ENCODE measurements at places on chromosomes 6 and 20.

- no peak for DNase-seq
These were observed 89.6 kb upstream of the HS3ST5 start for GRCh38 chr6:114432400-114432799.

GRCh38 chr6:6629402-6629801 lies 40.9 kb downstream of the LY86 start:
- no peak for DNase-seq

DNA sequence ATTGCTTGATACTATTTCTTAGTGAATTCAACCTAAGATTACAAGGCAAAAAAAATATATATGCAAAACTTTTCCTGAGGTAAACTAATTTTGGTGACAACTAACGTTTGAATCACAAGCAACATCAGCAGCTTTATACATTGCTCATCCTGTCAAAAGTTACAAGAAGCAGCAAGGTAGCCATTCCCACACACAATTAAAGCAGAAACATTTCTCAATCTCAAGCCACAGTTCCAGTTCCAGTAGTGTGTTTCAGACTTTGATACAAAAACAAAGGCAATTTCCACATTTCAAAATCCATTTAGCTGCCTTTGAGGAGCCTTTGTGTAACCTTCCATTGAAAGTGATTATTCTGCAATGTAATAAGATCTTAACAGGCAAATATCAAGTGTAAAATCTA lies 191.0 kb downstream of the WDR27 start:
- no peak for DNase-seq

- DNase-seq, result peak; percentile 20
These were observed at the start of gene PKIB for GRCh38 chr6:122609881-122610689. PKIB (plus strand) TSS chr6:122610405; CDS start chr6:122717795, 107,390 bp downstream.

GRCh38 chr6:65943051-65943450 lies 236.0 kb upstream of the EYS start:
- no peak for DNase-seq

GRCh38 chr6:114084327-114084890 lies 113.5 kb upstream of the HDAC2 start:
- no peak for DNase-seq

GRCh38 chr6:139584599-139584998 lies 210.2 kb upstream of the CITED2 start:
- DNase-seq, result no peak

- no peak for DNase-seq
These were observed 34.5 kb downstream of the ANKRD6 start for GRCh38 chr6:89467437-89467836.

- peak; percentile 78 for DNase-seq
These were observed 1.5 kb downstream of the BRD2 start for GRCh38 chr6:32969685-32970412.

DNA sequence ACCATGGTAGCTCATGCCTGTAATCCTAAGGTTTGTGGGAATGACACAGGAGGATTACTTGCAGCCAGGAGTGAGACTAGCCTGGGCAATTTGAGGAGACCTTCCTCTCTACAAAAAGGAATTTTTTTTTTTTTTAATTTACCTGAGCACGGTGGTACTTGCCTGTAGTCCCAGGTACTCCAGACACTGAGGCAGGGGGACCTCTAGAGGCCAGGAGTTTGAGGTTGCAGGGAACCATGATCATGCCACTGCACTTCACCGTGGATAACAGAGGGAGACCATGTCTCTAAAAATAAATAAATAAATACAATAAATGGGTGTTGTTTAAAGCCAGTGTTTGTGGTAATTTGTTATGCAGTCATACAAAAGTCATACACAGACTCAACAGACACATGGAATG lies 2.4 kb upstream of the HLA-F start:
- DNase-seq, result no peak

DNA sequence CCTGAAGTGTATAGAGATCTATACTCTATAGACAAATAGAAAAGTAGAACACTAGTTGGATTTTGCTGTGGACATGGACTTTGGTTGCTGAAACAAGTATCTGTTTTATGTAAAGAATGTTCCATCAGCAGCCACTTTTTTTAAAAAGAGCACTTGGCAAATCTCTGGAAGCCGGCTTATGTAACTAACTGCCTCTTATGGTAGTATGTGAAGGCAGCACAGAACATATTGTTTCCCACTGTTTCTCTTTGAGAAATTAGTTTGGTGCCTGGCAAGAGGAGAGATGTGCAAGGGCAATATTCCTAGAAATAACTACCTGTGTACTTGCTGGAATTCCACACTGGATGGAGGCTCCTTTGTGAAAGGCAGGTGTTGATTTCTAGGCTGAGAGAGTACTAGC lies 242.3 kb upstream of the PREP start:
- DNase-seq, result no peak

DNA sequence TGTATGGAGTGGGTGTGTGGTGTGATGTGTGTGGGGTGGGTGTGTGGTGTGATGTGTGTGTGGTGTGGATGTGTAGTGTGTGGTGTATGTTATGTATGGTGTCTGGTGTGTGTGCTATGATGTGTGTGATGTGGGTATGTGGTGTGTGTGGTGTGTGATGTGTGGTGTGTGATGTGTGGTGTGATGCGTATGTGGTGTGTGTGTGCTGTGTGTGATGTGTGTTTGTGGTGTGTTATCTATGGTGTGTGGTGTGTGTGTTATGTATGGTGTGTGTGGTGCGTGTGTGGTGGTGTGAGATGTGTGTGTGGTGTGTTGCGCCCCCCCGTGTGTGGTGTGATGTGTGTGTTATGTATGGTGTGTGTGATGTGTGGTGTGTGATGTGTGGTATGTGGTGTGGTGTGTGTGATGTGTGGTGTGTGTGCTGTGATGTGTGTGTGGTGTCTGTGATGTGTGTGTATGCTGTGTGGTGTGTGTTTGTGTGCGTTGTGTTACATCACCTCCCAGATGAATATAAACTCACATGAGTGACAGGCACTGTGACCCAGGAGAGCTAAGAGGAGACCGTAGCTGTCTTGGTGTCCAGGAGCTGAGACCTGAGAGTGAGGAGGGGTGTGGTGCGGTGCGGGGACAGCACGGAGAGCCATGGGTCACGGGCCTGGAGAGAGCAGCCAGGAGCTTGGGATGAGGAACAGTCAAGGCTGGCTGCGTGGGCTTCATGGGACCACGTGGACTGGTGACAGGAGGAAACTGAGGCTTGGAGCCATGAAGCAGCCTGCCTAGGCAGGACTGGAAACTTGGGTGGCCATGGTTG lies 8.8 kb downstream of the DLGAP4 start:
- DNase-seq, result no peak

GRCh38 chr20:11777387-11778205 lies 140.1 kb upstream of the BTBD3 start:
- no peak for DNase-seq

GRCh38 chr6:128827675-128828464 lies 55.1 kb upstream of the LAMA2 start:
- DNase-seq, result no peak

GRCh38 chr6:168288781-168289570 lies 30.6 kb downstream of the DACT2 start:
- no peak for DNase-seq

GRCh38 chr6:81609736-81610135 lies 142.7 kb downstream of the TENT5A start:
- no peak for DNase-seq

GRCh38 chr6:73375216-73375615 lies 5.5 kb upstream of the OOEP start:
- DNase-seq, result no peak

GRCh38 chr20:54429364-54429763 lies 46.0 kb upstream of the DOK5 start:
- no peak for DNase-seq

Measured in stimulated activated CD8-positive, alpha-beta memory T cell treated with anti-CD3 and anti-CD28 coated beads, Interleukin-7, amount 100 ng/mL, for 48 hours (primary cell).